ENCODE measurements at places on chromosomes 13 and 19.
A peak's percentile ranks its signal among the peaks of the same experiment; 100 is the strongest.

GRCh38 chr13:114015111-114015968, 41.5 kb upstream of the C13orf46 start:
- no peak for DNase-seq

DNA sequence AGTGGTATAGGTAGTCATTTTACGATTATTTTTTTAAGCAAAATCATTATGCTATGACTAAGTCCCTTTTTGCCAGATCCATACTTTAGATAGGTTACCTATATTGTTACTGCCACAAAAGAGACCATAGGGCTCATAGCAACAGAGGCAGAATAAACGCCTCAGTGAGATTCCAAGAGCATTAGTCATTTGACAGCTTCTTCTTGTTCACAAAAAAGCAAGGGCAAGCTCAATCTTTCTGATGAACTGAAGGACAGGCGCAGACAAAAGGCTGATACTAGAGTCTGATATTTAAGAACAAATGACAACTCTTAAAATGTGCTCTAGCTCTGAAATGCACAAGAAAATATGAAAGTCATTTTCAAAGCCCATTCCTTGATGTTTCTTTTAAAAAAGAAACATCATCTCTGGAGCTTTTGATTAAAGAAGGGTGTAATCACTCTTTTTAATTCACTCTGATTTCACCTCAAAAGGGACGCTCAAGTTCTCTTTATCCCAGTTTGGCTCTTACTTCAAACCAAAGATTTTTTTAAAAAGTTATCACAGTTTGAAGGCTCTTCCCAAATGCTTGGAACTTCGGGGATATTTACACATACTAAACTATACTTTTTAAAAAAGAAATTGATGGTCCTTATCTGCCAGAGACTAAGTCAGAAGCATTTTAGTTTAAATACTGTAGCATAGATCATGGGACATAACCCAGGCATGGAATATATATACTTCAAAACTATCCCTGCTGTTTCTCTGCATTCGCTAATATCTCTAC, 187.2 kb downstream of the EFNB2 start:
- peak; percentile 86 for DNase-seq

GRCh38 chr13:32660227-32660626, 74.0 kb downstream of the PDS5B start:
- no peak for DNase-seq

GRCh38 chr19:10819124-10820060, 16.6 kb downstream of the TMED1 start:
- no peak for DNase-seq

DNA sequence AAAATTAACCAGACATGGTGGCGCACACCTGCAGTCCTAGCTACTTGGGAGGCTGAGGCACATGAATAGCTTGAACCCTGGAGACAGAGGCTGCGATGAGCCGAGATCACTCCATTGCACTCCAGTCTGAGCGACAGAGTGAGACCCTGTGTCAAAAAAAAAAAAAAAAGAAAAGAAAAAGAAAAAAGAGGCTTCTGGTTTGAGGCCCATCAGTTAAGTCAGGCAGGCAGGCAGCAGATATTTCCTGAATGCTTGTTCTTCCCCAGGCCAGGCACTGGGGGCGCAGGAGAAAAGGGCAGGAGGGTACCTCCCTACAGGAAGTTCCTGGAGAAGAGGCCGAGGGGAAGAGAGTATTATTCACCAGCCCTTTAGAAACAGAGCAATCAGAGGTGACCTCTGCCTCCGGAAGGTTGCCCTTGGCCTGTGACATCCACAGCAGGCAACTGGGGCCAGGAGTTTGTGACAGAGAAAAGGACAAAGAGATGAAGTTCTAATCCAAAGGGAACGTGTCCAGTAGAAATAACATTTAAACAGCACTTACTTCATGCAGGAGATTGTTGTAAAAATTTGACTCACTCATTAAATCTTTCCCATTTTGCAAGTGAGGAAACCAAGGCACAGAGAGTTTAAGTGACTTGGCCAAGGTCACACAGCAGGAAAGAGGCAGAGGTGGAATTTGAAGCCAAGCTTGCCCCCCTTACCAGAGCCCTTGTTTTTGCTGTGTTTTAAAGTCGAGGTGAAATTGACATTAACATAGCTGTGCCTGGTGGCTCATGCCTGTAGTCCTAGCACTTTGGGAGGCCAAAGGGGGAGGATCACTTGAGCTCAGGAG, 4.3 kb upstream of the RLN3 start:
- peak; percentile 74 for DNase-seq

DNA sequence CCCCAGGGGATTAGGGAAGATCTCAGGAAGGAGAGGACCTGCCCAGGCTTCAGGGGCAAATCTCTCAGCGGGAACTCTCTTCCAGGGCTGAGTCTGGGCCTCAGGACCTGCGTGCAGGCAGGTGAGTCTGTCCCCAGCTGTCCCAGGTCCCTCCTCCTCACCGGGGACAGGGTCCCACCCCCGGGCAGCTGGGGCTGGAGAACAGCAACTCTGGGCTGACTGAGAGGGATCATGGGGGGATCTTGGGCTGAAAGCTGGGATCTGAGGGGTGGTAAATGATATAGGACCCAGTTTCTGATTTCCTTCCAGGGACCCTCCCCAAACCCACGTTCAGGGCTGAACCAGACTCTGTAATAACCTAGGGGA, 14.3 kb downstream of the LILRA1 start:
- DNase-seq, result no peak

DNA sequence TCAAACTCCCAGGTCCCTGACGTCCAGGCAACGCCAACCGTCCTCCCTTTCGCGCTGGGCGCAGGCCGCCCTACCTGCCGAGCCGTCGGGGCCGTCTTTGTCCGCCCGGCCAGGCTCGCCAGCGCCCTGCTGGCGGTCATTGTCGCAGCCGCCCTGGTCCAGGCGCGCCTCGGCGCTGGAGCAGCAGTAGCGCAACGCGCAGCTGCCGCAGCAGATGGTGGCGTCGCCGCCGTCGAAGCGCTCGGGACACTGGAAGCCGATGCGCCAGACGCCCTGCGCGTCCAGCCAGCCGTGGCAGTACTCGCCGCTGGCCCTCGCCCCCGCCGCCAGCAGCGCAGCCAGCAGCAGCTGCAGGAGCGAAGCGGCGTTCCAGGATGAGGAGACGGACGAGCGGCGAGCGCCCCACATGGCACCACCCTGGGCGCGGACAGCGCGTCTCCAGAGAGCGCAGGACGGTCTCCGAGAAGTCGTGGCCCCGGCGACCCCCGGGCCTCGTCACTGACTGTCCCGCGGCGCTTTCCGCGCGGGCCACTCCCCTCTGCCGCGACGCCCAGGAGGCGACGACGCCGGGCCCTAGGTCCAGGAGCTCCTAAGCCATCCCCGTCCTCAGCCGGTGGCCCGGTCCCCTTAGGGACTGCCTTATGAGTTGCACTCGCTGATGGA, 1.1 kb downstream of the SHISA2 start:
- no peak for DNase-seq

DNA sequence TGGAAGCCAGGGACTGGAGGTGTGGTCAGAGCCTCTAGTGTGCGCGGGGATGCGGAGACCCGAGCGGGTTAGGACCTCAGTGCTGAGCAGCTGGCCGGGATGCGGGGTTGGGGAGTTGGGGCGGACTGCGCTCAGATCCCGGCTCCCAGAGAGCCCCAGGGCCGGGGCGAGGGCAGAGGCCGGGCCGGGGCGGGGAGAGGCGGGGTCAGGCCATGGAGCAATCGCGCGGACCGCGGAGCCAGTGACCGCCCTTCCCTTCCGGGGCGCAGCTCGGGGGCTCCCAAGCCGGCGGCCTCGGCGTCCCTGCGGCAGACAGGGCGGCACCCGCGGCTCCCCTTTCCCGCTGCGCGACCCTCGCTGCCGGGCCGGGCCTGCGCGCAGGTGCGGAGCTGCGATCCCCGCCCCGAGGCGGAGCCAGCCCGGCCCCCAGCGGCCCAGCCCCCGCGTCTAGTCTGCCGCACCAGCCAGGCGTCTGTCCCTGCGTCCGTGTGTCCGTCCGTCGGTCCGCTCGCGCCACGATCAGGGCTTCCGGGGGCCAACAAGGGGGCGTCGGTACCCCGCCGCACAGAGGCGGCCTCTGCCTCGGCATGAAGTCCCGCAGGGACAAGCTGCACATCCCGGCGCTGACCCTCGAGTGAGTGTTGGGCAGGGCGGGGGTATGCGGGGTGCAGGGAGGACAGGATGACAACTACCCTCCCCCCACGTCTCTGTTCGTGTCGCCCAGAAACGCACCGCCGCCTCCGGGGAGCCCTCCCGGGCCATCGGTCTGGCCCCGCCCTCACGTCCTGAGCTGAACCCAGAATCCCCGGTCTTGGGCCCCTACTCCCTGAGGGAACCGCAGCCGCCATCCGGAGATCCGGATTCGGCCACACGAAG, 12.4 kb downstream of the MAST3 start:
- no peak for DNase-seq

- DNase-seq, result peak; percentile 72
Measured at GRCh38 chr13:47168066-47168465, 271.2 kb upstream of the HTR2A start.

DNA sequence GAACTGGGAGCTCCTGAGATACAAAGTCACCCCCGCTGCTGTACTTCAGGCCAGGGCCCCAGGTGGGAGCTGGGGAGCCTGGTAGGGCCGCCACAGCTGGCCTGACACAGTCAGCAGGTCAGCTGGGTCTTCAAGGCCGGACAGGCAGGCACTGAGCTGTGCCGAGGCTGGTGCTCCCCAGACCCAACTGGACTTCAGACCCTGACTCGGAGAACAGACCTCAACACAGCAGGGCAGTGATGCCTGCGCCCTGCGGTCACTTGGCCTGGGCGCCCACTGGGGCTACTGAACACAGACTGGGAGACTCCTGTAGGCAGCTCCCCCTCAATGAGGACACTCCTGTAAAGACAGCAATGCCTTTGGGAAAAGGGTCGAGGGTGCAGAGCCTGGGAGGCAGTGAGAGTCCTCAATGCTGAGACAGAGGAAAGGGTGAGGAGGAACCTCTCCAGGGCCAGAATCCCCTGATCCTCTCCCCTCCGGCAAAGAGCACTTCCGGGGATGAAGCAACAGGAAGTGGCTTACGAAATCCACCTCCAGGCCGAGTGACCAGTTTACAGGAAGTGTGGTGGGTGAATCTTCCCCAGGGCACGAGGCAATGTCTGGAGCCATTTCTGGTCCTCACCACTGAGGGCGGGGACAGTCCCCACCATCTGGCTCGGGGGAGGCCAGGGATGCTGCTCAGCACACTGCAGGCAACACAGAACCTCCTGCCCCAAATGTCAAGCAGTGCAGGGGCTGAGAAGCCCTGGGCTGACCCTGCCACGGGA, 40.8 kb upstream of the ISYNA1 start:
- DNase-seq, result peak; percentile 89

- no peak for DNase-seq
Measured at GRCh38 chr19:32917616-32917996, 48.0 kb upstream of the SLC7A9 start.

DNA sequence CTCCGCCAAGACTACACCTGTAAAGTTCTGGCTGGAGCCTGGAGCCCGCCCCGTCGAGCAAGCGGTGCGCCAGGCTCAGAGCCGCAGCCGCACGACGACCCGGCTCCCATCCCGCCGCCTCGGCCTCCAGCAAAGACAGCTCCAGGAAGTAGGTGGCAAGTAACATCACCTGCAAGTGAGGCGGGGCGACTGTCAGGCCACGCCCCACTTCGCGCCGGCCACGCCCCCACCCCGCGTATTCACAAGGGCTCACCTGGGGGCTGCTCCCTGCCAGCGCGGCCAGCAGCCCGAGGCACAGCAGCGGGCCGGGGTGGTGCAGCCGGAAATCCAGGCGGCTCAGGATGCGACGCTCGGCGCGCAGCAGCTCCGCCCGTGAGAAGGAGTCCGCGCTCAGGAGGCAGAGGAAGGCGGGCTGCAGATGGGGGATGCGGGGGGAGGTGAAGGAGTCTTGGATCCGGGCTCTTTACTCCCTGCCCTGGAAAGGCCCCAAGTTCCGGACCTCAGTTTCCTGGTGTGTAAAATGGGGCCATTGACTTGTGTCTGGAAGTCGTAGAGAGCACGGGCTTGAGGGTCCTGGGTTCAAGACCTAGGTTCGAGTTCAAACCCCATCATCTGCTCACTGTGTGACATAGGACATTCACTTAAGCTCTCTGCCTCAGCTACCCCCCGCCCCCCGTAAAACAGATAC, 3.2 kb downstream of the CCNP start:
- no peak for DNase-seq

DNA sequence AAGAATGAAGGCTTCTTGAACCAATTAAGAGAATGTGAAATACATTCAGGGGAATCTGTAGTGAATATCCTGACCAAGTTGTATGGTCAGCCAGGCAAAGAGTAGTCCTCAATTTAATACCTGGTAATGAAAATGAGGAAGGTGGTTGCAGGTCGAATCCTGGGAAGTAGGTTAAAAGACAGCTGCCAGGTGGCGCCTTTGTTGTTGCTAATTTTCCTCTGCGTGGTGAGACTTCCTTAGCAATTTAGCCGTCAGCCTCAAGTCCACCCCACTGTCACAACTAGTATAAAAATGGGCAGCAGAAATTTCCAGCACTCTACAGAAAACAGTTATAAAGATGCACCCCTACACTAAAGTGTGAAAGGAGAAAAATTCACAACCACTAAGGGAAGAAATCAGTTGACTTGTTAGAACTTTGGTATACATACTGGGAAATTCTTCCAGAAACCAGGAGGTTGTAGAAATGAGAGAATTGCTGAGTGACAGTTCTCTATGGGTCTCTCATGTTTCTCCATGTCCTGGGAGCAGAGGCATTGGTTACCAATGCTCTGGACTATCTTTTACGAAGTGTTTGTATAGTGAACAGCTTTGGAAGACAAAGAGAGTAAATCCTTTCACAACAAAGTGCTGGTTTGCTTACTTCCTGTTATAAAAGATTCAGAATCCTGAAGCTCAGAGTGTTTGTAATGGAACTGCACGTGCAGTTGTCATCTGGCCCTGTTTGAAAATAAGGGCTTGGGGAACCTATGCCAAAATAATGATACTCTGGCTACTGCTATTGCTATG, 235.9 kb downstream of the NHLRC3 start:
- peak; percentile 16 for DNase-seq

DNA sequence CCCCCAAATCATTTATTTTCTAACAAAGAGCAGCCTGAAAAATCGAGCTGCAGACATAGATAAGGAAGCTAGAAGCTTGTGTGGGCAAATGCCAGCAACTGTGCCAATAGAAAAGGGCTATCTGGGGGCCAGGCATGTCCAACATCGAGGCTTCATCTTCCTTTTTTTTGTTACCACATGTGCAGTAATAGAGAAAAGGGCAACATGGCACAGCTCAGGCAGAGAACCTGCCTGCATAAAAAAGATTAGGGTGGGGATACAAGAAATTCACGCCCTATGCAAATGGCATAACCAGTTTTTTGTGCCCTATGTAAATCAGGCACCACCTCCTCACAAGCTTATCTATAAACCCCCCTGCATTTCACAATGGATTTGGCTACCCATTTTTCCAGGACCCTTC, 60.4 kb upstream of the ABCC4 start:
- DNase-seq, result no peak

GRCh38 chr13:59303433-59303832, 860.3 kb downstream of the DIAPH3 start:
- DNase-seq, result peak; percentile 51

DNA sequence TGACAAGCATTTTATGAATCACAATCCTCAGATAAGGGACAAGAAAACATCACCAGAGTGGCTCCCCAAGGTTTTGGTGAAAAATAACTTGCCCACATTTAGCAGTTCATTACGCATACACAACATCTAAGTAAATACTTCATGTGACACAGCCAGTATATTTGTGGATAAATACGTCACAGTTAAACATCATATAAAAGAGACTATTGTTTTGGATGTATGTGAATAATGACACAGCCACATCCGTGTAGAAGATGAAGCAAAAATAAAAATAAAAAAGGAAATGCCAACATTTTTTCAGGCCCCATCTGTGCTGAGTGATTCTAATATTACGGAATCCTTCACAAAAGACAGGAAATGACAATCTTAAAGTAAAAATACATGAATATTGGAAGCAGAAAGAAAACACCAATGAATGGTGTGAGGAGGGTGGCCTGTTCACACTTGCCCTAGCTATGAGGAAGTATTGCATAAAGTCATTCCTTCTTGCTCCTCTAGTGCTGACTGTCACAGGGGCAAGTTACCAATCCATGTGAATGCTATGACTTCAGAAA, 457.1 kb downstream of the KLF12 start:
- peak; percentile 84 for DNase-seq

Measured in HT1080 (cell line).